ENCODE measurements at places on chromosomes 12 and 14.

DNA sequence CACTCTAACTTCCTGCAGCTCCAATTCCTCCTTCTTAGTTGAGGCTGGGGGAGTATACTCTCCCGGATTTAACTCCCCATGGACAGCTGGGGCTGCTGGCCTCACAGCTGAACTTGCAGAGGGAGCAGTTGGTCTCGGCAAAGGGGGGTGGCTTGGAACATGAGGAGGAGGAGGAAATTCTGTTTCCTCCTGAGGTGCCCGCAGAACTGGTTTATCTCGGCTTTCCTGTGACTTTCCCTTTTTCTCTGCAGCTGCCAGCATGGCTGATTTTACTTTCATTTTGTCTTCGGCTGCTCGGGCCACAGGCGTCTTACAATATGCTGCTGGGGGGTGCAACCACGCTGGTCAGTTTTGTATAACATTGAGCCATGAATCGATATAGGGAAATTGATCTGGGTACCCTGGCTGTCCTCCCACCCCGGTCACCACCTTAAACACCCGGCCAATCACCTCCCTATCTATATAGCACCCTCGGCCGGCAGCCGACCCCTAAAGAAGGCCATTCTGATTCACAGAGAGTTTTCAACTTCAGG lies 1317.6 kb downstream of the TMEM121 start:
- H3K4me3 ChIP-seq, result no peak overlapping the region
- H3K36me3 ChIP-seq, result no peaks in the 10 kb centered on the region
- no peaks in the 10 kb centered on the region for H3K4me1 ChIP-seq

GRCh38 chr12:113440947-113441782 lies 19.0 kb downstream of the SDSL start:
- H3K27me3 ChIP-seq, result no peaks in the 10 kb centered on the region
- no peaks in the 10 kb centered on the region for H3K36me3 ChIP-seq
- H3K4me3 ChIP-seq, result no peak overlapping the region
- no peaks in the 10 kb centered on the region for H3K4me1 ChIP-seq

DNA sequence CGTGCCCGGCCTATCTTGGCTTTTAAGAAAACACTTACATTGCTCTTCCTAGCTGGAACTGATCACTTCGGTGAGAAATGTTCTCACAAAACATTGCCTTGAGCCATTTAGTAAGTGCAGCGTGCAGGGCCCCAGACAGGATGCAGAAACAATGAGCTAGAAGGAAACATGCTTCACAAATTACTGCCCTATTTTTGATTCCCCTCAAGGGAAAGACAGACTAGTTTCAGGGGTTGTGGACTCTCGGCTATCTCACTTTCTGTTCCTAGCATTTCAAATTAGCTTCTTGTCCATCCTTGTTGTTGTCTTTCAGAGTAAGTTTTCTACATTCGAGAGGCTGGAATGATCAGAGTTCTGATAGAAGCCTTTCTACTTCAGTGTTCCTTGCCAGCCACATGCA lies 21.6 kb downstream of the TGFB3 start:
- H3K4me1 ChIP-seq, result no peaks in the 10 kb centered on the region
- no peaks in the 10 kb centered on the region for H3K36me3 ChIP-seq
- H3K4me3 ChIP-seq, result no peak overlapping the region
- DNase-seq, result no peak
- no peaks in the 10 kb centered on the region for H3K27me3 ChIP-seq
- H3K27ac ChIP-seq, result no peak overlapping the region

- H3K36me3 ChIP-seq, result no peaks in the 10 kb centered on the region
- 0 out of 2 replicates have a peak, but pooled peaks cover 1% of the 10 kb centered on the region for H3K4me1 ChIP-seq
- H3K27me3 ChIP-seq, result no peaks in the 10 kb centered on the region
These were observed 73.2 kb downstream of the KIF21A start for GRCh38 chr12:39369756-39370155.

- no peak overlapping the region for H3K27ac ChIP-seq
- peaks cover 2% of the 10 kb centered on the region for H3K27me3 ChIP-seq
- DNase-seq, result no peak
These were observed 108.5 kb downstream of the DUSP6 start for GRCh38 chr12:89243771-89244170.

- peaks cover 2% of the 10 kb centered on the region for H3K4me1 ChIP-seq
- no peak overlapping the region for H3K4me3 ChIP-seq
- H3K27ac ChIP-seq, result no peak overlapping the region
- no peak for DNase-seq
These were observed 106.2 kb downstream of the SMOC1 start for GRCh38 chr14:69985463-69985862.

DNA sequence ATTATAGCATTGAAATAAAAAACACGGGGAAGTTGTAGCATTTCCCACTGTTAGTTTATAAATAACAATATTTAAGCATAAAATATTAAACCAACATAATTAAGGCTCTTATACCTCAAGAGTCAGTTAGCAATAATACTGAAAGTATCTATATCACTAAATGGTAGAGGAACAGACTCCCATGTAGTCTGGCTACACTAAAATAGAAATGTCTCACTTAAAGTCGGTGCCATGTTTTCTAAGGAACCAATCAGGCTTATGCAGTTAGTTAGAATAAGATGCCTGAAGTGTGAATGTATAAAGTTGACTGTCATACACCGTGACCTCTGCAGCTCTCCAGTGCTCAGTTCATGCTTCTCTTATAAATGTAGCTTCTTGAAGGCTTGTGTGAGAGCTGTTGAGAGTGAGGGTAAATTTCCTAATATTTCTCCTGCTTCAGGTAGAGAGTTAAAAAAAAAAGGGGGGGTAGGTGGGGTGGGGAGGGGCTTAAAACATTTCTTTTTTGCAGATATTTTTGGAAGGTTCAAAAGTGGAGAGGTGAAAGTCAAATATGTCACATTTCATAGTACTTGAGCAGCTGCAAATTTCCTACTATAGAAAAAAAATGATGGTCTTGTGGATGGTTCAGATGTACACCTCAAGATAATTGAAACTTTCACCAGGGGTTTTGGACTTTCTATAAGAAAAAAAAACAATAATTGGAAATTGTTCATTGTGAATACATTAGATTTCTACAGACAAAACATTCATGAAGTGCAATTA lies 64.5 kb downstream of the PTCSC3 start:
- H3K27me3 ChIP-seq, result no peaks in the 10 kb centered on the region
- H3K27ac ChIP-seq, result no peak overlapping the region
- no peaks in the 10 kb centered on the region for H3K36me3 ChIP-seq
- H3K4me3 ChIP-seq, result no peak overlapping the region
- no peaks in the 10 kb centered on the region for H3K4me1 ChIP-seq

DNA sequence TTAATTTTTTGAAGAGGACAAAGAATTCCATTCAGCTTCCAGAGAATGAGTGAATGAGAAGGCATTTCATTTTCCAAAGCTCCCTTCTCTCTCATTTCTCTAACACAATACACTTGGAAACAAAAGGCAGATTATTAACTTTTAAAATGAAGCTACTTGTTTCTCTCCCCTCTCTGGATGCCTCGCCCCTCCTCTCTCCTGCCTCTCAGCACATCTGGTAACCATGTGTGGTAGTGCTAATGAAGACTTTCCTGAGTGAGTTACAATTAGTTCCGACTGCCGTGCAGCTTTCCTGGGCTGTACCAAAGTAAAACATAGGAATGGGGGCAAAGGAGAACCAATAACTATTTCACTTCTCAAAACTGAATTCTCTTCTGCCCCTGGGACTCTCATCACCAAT lies 84.7 kb upstream of the SOX5 start:
- no peaks in the 10 kb centered on the region for H3K27me3 ChIP-seq
- DNase-seq, result no peak
- no peak overlapping the region for H3K27ac ChIP-seq
- H3K4me3 ChIP-seq, result no peak overlapping the region

GRCh38 chr14:71852181-71852580 lies 80.0 kb upstream of the RGS6 start:
- no peaks in the 10 kb centered on the region for H3K36me3 ChIP-seq
- no peak overlapping the region for H3K4me3 ChIP-seq
- H3K4me1 ChIP-seq, result no peaks in the 10 kb centered on the region
- no peaks in the 10 kb centered on the region for H3K27me3 ChIP-seq
- no peak for DNase-seq
- H3K27ac ChIP-seq, result no peak overlapping the region
